ENCODE measurements at places on chromosomes 7 and 10.

GRCh38 chr7:30378275-30378674, 93.9 kb downstream of the ZNRF2 start:
- DNase-seq, result no peak

GRCh38 chr7:151570366-151570915, 50.7 kb upstream of the RHEB start:
- DNase-seq, result no peak

- no peak for DNase-seq
These were observed 82.7 kb upstream of the WIPF3 start for GRCh38 chr7:29723599-29723998.

GRCh38 chr10:133358162-133358924, 524 bp upstream of the FUOM start:
- no peak for DNase-seq

DNA sequence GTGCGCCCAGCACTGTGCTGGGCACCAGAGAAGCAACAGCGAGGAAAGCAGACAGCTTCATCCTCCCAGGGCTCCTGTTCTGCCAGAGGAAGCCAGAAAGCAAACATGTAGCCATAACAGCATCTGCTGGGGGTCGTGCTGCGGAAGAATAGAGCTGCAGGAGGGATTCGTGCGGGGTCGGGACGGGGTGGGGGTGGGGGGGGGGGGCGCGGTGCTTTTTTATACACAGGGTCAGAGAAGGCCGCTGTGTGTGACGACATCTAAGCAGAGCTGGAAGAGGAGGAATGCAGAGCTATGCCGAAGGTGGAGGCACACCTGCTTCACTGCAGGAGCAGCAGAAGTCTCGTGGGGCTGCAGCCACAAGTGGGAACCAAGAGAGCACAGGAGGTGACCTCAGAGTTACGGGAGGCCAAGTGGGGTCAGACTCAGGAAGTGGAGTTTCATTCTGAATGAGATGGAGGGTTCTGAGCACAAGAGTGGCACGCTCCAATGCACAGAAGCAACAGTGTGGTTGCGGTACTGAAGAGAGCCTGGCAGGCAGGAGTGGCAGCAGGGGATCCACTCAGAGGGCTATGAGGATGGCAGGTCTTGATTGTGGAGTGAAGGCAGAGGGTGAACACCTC, 11.1 kb downstream of the PKD1L1 start:
- DNase-seq, result no peak

DNA sequence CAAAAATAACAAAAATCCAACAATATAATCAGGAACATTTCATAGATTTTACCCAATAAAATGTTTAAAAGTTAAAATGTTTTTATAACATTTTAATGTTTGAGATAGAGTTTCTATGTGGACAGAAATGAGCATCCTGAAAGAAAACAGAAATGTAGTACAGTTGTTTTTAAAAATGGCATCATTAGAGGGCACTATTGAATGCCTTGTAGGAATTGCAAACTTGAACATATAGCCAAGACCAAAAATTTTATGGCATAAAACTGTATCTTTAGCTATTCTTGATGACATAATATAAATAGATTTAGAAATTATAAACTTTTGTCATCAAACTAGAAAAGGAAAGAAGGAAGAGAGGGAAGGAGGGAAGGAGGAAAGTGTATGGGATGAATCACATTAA, 1372.7 kb downstream of the GATA3 start:
- no peak for DNase-seq

DNA sequence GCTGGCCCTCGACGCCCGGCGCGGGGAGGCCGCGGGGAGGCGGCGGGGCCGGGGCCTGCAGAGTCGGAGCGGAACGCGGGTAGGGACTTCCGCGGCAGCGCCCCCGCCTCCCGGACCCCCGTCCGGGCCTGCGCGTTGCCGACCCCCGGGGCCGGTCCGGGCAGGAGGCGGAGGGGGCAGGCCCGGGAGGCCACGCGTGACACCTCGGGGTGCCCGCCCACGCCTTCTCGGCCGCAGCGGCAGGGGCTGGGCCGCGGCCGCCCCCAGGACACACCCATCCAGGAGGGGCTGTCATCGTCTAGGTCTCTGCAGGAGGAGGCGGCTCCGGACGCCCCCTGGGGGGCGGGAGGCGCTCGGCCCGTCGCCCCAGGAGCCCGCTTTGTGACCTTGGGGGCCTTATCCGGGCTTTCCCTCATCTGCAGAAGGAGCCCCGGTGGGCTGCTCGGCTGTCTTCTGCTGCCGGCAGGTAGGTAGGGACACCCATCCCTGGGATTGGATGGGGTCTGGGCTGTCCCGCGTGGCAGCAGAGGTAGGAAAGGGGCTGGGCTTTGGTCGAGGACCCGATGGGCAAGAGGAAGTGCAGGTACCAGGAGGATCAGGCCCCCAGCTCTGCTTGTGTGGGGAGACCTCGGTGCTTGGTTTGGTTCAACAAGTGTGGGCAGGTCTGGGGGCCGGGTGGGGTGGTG, 569 bp downstream of the ZNF316 start:
- peak; percentile 43 for DNase-seq

- no peak for DNase-seq
These were observed 39.8 kb upstream of the SRGN start for GRCh38 chr10:69048103-69048502.

DNA sequence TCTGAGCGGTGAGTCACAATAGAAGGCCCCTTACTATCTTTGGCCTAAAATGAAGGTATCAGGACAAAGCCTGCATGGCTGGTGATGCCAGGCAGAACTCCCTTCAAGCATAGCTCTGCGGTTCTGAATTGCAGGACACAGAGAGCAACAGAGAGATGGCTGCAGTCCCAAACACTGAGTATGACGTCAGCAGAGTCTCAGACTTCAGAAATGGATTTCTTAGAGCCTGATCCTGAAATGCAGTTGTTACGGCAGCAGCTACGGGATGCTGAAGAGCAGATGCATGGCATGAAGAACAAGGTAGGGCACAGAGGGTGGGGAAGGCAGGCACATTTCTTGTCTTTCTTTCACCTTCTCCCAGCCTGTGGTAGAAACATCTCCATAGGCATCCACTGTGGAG, 13.5 kb downstream of the CCDC136 start:
- DNase-seq, result no peak
